ENCODE measurements at places on chromosomes 12 and 14. TPM values are rescaled to one million over a fixed set of nuclear protein-coding genes. Genes with fewer than 3 reads are reported as not detected.

The KRT3 gene
- polyA plus RNA-seq, result 0.53 TPM

The PLA2G1B gene
- polyA plus RNA-seq, result 7.0 TPM

- H3K27me3 ChIP-seq, result peaks cover 42% of the 10 kb centered on the region
- no peaks in the 10 kb centered on the region for H3K36me3 ChIP-seq
- no peak overlapping the region for H3K27ac ChIP-seq
- no peak overlapping the region for H3K4me3 ChIP-seq
Measured at GRCh38 chr14:74645756-74646470, 33.9 kb upstream of the LTBP2 start.

The PCED1B gene
- 1.4 TPM for polyA plus RNA-seq

DNA sequence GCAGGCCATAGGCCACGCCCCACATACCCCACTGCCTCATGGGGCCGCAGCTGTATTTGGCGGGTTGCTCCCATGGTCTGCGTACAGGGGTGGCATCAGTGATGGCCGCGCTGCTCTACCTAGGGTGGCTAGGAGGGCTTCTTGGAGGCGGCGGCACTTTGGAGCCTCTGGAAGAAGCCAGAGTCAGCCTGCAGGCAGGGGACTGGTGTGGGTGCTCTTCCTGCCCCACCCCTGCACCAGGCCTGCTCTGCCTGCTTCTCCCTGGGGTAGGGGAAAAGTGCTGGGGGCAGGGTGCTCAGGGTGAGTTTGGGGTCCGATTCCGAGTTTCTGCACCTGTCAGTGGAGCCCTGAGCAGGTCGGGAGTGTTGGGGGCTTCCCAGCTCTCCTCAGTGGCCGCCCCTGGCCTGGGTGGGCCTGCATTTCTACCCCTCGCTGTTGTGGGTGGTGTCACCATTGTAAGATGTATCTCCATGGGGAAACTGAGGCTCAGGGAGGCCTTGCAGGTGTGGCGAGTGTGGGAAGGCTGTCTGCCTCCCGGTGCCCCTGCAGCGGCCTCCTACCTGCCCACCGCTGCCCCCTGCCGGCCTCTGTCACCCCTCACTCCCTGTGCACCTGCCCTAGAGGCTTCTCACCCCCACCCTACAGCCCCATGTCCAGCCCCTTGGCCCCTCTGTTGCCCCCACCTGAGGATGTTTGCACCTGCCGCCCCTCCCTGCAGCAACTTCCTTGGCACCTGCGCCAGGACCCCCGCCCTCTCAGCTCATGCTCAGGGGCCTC, 5.5 kb downstream of the CEP170B start:
- H3K27ac ChIP-seq, result no peak overlapping the region
- H3K4me3 ChIP-seq, result no peak overlapping the region
- peaks cover 49% of the 10 kb centered on the region for H3K4me1 ChIP-seq
- DNase-seq, result peak; percentile 50
- peaks cover 5% of the 10 kb centered on the region for H3K27me3 ChIP-seq

The DERA gene
- polyA plus RNA-seq, result 39.0 TPM

DNA sequence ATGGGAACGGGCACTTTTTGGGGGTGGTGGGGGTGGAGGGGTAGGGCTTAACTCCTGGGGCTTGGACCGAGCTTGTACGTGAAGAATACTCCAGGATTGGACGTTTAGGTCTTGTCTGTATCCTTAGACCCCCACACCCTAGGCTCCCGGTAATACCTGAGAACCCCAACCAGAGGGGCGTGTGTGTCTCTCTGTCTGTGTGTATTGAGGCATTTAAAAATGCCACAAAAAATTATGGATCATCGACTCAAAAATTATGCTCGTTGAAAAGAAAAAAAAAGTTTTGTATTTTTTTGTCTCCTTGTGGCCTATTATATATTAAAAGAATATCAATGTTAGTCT, 459 bp downstream of the PPFIBP1 start:
- no peak for DNase-seq
- peak overlapping the region; percentile 73 for H3K4me3 ChIP-seq
- peak overlapping the region; percentile 95 for H3K27ac ChIP-seq
- no peaks in the 10 kb centered on the region for H3K27me3 ChIP-seq

DNA sequence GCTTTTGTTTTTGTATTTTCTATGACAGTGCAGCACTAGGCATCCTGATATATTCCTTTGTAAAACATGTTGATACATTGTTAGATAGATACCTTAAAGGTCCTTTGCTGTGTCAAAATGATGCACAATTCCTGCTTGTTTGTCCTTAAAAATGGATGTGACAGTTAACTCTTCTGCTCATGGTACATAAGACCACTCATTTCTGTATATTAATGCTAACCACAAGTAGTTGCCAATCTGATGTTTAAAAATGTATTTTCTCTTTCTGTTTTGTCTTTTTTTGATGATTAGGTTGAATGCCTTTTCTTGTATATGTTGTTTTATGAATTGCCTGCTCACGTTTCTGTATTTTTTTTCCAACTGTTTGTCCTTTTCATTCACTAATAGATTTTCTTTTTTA, 35.1 kb downstream of the ATF7IP start:
- no peak overlapping the region for H3K4me3 ChIP-seq
- H3K36me3 ChIP-seq, result no peaks in the 10 kb centered on the region
- no peak for DNase-seq
- no peaks in the 10 kb centered on the region for H3K27me3 ChIP-seq

DNA sequence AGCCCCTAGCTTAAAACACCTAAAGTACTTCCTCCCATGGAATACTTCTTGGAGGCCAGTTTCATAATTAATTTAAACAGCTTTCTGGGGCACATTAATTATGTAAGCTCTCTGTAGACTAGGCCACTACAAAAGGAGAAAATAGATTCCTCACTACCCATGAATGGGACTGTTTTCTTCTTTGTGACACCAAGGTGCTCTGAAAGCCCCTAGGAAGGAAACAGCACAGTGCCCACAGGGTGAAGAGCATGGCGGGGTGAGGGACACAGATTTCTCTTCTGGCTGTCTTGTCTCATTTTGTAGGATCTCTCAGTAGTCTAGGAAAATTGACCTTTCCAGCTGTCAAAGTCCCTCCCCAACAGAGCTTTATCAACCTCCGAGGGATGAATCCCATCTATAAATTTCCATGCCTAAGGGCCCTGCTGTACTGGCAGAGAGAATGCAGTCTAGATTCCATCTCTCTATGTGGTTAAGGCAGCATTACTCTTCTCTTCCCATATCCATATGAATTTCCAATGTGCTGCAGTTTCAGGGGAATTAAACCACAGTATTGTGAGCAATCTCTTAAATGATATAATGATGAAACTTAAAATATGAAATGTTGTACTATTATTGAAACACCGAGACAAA, 183.6 kb upstream of the GRIP1 start:
- no peak overlapping the region for H3K4me3 ChIP-seq
- no peak overlapping the region for H3K27ac ChIP-seq
- H3K4me1 ChIP-seq, result no peaks in the 10 kb centered on the region
- H3K36me3 ChIP-seq, result no peaks in the 10 kb centered on the region
- no peak for DNase-seq

The CDC42BPB gene
- polyA plus RNA-seq, result 16.3 TPM

The PIK3C2G gene
- 14.3 TPM for polyA plus RNA-seq

The ZNF84 gene
- polyA plus RNA-seq, result 3.5 TPM

The OR6C75 gene
- polyA plus RNA-seq, result not detected

The PROX2 gene
- not detected for polyA plus RNA-seq

- H3K36me3 ChIP-seq, result no peaks in the 10 kb centered on the region
- H3K4me1 ChIP-seq, result no peaks in the 10 kb centered on the region
- H3K4me3 ChIP-seq, result no peak overlapping the region
- H3K27ac ChIP-seq, result no peak overlapping the region
- H3K27me3 ChIP-seq, result no peaks in the 10 kb centered on the region
- DNase-seq, result no peak
Measured at GRCh38 chr14:47273939-47274338, 401.5 kb downstream of the MDGA2 start.

The CMKLR1 gene
- 1.2 TPM for polyA plus RNA-seq

DNA sequence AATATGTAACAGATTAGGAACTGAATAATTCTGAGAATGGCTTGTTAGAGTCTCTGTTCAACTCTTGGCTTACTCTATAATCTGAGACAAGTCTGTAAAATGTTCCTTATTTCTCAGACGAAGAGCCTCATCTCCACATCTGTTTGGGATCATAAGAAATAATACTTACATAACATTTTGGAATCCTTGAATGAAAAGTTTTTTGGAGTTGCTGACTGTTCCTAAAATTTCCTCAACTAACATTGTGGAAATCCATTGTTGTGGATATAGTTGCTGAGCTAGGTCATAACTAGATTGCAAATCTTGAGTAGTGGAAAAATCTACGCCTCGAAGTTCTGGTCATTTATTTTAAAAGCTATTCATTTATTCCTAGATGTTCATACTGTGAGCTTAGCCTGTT, 402.9 kb downstream of the ZFP36L1 start:
- DNase-seq, result peak; percentile 75
- no peaks in the 10 kb centered on the region for H3K36me3 ChIP-seq
- peaks cover 4% of the 10 kb centered on the region for H3K4me1 ChIP-seq
- H3K4me3 ChIP-seq, result no peak overlapping the region
- peak overlapping the region; percentile 77 for H3K27ac ChIP-seq
- no peaks in the 10 kb centered on the region for H3K27me3 ChIP-seq

The SYNE3 gene
- 0.76 TPM for polyA plus RNA-seq

GRCh38 chr12:57027011-57027804, 10.9 kb upstream of the TAC3 start:
- H3K36me3 ChIP-seq, result peaks cover 10% of the 10 kb centered on the region
- no peak overlapping the region for H3K27ac ChIP-seq
- peaks cover 7% of the 10 kb centered on the region for H3K4me1 ChIP-seq
- DNase-seq, result peak; percentile 52
- no peak overlapping the region for H3K4me3 ChIP-seq
- H3K27me3 ChIP-seq, result no peaks in the 10 kb centered on the region

GRCh38 chr14:76937181-76938091, 91.1 kb downstream of the IRF2BPL start:
- H3K4me1 ChIP-seq, result peaks cover 31% of the 10 kb centered on the region
- DNase-seq, result peak; percentile 39
- no peaks in the 10 kb centered on the region for H3K36me3 ChIP-seq
- H3K27me3 ChIP-seq, result no peaks in the 10 kb centered on the region
- peak overlapping the region; percentile 51 for H3K27ac ChIP-seq
- no peak overlapping the region for H3K4me3 ChIP-seq

DNA sequence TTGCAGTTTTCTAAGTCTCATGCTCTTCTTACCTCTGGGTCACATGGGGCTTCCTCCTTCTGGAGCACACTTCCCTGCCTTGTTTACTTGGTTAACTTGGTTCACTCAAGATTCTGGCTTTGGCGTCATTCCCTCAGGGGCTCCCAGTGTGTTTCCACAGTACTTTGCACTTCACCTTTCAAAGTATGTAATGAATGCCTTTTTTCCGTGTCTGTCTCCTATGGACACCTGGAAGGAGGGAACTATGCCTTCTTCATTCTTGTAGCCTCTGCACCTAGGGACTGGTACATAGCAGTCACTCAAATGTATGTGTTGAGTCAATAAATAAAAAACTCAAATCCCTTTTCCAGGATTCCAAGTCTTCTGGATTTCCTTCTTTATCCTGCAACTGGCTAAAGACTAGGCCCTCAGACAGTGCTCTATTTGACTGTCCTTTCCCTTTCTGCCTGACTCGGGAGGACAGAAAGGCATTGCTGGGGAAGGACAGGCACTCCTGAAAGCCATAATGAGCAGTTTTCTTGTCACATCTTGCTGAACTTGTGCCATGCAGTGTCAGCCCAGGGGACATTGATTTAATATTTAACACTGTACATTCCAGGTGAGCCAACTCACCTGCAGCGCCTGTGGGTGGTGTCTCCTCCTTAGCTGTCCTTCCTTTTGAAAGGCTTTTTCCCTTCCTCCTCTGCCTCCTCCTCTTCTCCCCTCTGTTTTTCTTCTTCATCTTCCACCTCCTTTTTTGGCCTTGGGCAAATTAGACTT, 12.8 kb downstream of the MYRFL start:
- H3K36me3 ChIP-seq, result no peaks in the 10 kb centered on the region
- DNase-seq, result no peak
- no peak overlapping the region for H3K4me3 ChIP-seq
- H3K27me3 ChIP-seq, result peaks cover 4% of the 10 kb centered on the region

- no peak for DNase-seq
- no peaks in the 10 kb centered on the region for H3K4me1 ChIP-seq
- H3K4me3 ChIP-seq, result no peak overlapping the region
- no peak overlapping the region for H3K27ac ChIP-seq
- no peaks in the 10 kb centered on the region for H3K36me3 ChIP-seq
- H3K27me3 ChIP-seq, result no peaks in the 10 kb centered on the region
Measured at GRCh38 chr12:76706761-76707160, 57.2 kb upstream of the ZDHHC17 start.

DNA sequence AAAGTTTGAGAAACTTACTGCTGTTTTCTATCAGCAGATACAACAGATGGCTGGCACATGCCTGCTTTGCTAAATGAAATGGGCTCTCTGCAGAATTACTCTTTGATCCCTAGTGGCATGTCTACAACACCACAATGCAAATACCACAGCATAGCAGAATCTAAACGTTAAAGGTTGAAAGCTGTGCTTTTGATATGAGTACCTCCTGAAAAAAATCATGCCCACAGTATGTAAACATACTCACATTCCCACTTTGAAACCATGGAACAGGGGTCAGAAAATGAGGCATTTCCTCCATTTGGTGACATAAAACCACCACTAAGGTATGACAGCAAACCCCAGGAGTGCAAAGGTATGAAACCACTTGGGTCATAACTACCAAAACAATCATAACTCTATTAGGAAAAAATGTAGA, 7.5 kb downstream of the WIF1 start:
- H3K27ac ChIP-seq, result no peak overlapping the region
- H3K27me3 ChIP-seq, result peaks cover 6% of the 10 kb centered on the region
- no peak overlapping the region for H3K4me3 ChIP-seq
- no peaks in the 10 kb centered on the region for H3K36me3 ChIP-seq

The FERMT2 gene
- 25.9 TPM for polyA plus RNA-seq

GRCh38 chr12:120903412-120904196, 554 bp downstream of the SPPL3 start:
- peaks cover 48% of the 10 kb centered on the region for H3K4me1 ChIP-seq
- H3K4me3 ChIP-seq, result peak overlapping the region; percentile 97
- no peaks in the 10 kb centered on the region for H3K27me3 ChIP-seq
- peak; percentile 57 for DNase-seq
- H3K27ac ChIP-seq, result peak overlapping the region; percentile 96
- H3K36me3 ChIP-seq, result no peaks in the 10 kb centered on the region

The WDHD1 gene
- 0.87 TPM for polyA plus RNA-seq

DNA sequence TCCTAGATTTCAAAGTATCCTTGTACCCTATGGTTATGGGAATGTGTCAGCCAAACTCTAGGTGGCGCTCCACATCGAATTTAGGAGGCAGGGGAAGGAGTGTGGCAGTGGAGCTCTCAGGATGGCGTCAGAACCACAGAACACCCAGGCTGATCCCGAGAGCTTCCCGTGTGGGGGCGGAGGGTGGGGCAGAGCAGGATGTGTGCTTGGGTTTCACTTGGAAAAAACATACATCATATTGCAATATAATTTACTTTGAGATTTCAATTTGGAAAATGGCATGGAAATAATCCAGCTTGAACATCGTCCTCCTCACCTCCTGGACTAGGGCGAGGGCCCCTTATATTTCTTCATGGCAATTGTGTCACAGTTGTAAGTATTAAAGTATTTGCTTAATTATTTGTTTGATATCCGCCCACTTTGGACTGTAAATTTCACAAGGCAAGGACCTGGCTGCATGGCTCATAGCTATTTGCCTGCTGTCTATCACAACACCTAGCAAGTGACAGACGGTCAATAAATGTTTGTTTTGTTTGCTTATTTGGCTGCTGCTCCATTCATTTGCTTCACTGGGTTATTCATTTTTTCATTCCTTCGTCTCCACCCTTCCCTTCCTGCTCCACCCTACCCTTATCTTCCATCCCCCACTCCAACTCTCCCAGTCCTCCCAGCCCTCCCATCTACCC, 221.5 kb upstream of the HMGA2 start:
- DNase-seq, result peak; percentile 75
- peaks cover 16% of the 10 kb centered on the region for H3K4me1 ChIP-seq
- no peaks in the 10 kb centered on the region for H3K27me3 ChIP-seq
- H3K27ac ChIP-seq, result peak overlapping the region; percentile 46

GRCh38 chr12:121295746-121296617, 527 bp downstream of the CAMKK2 start:
- peak; percentile 71 for DNase-seq
- no peaks in the 10 kb centered on the region for H3K27me3 ChIP-seq
- H3K4me1 ChIP-seq, result peaks cover 38% of the 10 kb centered on the region
